ENCODE measurements at places on chromosomes 4 and X.

DNA sequence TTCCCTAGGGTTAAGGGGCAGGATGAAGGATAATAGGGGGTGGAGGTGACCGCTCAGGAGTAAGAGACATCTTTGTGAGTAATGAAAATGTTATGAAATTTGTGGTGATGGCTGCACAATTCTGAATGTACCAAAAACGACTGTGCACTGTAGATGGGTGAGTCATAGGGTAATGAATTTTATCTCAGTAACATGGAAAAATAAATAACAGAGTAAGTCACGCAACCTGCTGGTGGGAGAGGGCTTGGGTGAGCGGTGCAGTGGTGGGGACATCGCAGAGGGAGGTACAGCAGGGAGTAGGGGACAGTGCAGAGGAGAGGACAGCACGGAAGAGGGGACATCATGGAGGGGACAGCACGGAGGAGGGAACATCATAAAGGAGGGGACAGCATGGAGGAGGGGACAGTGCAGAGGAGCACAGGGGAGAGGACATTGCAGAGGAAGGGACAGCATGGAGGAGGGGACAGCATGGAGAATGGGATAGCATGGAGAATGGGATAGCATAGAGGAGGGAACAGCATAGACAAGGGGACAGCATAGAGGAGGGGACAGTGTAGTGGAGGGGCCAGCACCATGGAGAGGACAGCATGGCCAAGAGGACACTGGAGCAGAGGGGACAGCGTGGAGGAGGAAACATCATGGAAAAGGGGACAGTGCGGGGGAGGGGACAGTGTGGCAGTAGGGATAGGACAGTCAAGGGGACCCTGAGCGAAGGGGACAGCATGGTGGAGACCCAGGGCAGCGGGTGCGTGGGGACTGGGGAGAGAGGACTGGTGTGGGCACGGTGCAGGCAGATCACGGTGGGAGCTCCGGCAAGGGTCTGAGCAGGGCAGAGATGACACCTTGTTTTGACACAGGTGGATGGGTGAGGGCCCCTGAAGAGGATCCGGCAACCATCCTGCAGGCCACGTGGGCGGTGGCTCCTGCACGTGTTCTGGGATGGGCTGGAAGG is 68.5 kb upstream of the MXD4 start:
- DNase-seq, result no peak

GRCh38 chrX:148448686-148449085 is 51.7 kb upstream of the AFF2 start:
- DNase-seq, result no peak

GRCh38 chr4:76836860-76837562 is 60.9 kb downstream of the SOWAHB start:
- DNase-seq, result no peak

DNA sequence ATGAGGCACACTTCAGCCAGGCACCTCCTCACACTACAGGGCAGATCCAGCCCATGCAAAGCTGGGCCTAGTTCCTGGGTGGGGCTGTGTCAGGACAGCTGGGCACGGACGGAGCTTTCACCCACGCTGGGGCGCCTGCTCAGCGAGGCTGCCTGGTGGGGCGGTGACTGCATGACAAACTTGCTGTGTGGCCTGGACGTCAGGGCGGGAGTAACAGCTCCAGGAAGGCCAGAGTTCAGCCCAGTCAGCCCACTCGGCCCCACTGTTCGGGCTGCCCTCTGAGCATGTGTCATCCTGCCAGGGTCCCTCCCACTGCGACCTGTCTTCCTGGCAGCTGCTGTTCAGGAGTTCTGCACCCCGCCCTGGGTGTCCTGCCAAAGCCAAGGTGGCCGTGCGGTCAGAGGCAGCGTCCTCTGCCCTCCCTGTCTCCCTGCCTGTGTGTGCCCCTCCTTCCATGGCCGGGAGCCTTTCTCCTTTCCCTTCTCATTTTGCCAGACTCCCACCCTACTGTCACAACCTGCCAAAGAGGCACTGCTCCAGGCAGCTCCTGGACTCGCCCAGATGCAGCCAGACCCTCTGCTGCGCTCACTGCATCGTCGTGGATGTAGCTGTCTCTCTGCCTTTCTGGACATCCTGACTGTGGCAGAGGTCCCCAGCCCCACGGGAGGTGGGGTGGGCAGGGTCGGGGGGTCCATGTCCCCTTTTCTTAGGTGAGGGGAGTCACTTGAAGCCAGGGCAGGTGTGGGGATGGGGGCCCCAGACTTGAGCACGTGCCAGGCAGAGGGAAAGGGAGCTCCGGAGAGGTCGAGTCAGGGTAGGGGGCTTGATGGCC is 33.0 kb upstream of the KIAA0232 start:
- no peak for DNase-seq

GRCh38 chrX:153445856-153446635 is at the start of gene TREX2:
TSS of gene TREX2 (minus strand) at chrX:153446056. CDS start at chrX:153445430, 626 bp downstream.
- DNase-seq, result no peak

DNA sequence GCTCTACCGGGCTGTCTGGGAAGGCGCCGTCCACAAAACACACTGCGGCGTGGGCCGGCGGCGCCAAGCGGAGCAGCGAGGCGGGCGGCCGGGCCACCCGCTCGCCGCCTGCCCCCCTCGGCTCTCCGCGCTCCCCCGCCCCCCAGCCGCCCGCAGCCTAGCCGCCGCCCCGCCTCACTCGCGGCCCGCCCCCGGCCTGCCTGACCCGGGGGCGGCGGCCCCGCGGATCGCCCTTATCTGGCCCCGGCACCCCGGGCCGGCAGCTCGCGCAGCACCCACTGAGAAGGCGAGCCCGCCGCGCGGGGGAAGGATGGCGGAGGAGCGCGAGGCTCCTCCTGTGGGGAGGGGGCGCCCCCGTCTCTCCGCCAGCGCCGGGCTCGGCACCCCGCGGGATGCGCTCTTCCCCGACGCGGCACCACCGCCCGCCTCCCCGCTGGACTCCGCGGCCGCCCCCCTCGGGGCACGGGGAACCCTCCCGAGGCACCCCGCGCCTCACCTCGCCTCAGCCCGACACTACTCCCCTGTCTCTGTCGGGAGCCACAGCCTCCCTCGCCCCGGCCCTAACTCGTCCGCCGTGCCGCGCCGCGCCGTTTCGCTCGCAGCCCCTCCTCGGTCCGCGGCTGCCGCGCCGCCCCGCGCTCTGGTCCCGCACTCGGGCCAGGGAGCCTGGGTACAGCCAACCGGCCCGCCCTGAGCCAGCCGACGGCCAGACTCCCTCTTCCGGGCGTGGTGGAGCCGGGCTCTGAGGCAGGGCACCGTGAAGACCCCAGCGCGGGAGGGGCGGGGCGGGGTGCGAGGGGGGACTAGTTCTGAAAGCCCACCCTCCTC is 566 bp downstream of the ATP11C start:
- peak; percentile 56 for DNase-seq

- DNase-seq, result no peak
Observed at GRCh38 chr4:186936496-186937375, 213.1 kb upstream of the FAT1 start.

- no peak for DNase-seq
Observed at GRCh38 chr4:107866726-107867125, 42.0 kb downstream of the SGMS2 start.

DNA sequence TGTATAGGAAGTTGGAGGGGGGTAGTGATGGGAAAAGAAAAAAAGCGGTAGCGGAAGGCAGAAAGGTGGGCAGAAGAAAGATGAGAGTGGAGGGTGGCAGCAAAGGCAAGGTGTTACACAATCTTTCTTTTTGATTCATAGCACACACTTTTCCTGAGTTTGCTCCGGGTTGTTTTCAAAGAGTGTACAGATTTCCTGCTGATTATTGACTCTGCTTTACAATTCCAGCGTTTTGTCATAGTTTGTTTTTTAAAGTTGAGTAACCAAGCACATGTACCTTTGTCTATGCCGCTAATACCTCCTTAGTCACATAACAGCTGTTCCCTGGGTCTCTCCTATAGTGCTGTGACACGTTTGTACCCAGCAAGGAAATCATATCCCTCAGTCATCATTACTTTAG is 50.3 kb downstream of the AGA start:
- DNase-seq, result no peak

GRCh38 chr4:122997463-122998101 is 75.2 kb upstream of the NUDT6 start:
- DNase-seq, result no peak

- peak; percentile 88 for DNase-seq
Observed at GRCh38 chr4:151408630-151409469, at the start of gene FHIP1A. TSS of gene FHIP1A (plus strand) at chr4:151409176. CDS start at chr4:151566260, 157,084 bp downstream.

DNA sequence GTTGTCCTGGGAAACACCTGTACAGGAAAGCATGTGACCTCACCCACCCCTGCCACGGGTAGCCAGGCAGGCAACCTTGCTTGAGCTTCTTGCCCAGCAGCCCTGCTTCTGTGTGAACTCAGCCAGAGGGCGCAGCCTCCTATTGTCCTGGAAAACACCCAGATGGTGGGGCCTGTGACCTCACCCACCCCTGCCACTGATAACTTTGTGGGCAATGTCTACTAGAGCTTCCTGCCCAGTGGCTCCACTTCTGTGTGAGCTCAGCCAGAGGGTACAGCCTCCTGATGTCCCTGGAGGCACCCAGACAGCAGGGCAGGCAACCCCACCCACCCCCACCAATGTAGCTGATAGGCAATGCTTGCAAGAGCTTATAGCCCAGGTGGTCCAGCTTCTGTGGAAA is 146.3 kb downstream of the DTHD1 start:
- DNase-seq, result no peak

DNA sequence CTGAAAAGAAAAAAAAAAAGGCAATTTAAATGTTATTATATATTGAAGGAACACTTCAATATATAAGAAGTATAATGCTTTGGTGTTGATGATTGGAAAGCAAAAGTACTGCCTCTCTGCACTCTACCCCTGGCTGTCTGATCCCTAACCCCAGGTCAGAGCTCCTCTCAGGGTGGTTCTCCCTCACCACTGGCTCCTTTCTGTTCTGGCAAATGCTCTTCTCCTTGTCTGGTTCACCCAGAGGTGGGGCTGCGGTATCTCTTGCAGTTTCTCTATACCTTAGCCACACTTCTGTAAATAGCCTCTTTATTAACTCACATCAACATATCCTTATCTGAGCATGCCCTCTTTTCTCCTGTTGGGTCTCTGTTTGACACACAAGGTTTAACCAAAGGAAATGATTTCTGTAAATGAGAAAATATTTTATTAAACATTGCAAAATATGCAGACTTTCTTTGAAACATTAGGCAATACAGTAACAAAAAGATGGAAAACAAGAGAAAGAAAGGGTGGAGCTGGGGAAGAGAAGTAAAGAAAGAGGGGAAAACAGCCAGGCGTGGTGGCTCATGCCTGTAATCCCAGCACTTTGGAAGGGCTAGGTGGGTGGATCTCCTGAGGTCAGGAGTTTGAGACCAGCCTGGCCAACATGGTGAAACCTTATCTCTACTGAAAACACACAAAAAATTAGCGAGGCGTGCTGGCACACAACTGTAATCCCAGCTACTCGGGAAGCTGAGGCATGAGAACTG is 45.7 kb downstream of the ING2 start:
- no peak for DNase-seq

DNA sequence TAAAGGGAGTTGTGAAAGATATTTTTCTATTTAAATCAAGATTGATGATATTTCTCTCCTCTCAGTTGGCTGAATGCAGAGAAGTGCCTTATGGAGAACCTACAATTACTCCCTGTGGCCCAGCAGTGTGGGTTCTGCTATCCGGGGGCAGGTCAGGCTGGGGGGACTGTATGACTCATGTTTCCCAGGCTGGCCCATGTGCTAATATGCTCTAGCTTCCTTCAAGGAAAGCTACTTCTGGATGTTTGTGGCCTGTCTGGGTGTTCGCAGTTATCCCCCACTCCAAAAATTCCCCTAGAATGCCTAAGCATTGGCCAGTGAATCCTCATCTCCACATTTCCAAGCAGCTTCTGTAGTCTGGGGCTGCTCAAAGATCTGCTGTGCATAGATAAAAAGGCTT is 58.9 kb upstream of the SPP1 start:
- no peak for DNase-seq

GRCh38 chr4:188287169-188287894 is 148.1 kb downstream of the TRIML1 start:
- no peak for DNase-seq

DNA sequence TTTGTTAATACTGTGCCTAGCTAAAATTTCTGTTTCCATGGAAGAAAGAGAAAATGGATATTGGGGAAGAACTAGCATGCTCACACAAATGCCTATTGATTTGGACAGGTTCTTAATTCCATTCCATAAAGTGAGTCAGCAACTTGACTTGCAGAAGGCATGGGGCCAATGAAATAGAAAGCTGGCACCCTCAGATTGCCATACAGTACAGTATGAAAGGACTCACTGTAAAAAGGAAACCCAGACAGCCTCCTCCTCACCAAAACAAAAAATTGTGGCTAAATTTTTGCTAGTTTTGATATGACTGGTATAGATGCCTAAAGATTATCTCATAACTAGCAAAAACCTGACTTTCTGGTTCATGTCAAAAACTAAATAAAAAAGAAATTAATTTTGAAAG is 11.2 kb upstream of the TAB3 start:
- DNase-seq, result no peak

DNA sequence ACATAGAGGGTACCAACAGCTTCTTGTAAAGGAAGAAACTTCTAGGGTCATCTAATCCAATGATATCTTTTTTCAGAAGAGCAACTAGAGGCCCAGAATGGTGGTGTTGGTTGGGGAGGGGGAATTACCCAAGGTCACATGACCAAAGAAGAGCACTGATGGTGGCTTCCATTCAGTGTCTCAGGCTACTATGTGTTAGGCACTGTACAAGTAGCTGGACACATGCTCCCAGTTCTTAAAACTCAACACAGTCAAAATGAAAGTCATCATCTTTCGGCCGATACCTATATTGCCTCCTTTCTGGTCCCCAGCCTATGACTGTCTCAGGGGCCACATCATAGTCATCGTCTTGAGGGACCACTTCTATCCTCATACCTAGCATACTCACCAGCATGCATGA is 88.1 kb downstream of the ARHGAP6 start:
- no peak for DNase-seq

DNA sequence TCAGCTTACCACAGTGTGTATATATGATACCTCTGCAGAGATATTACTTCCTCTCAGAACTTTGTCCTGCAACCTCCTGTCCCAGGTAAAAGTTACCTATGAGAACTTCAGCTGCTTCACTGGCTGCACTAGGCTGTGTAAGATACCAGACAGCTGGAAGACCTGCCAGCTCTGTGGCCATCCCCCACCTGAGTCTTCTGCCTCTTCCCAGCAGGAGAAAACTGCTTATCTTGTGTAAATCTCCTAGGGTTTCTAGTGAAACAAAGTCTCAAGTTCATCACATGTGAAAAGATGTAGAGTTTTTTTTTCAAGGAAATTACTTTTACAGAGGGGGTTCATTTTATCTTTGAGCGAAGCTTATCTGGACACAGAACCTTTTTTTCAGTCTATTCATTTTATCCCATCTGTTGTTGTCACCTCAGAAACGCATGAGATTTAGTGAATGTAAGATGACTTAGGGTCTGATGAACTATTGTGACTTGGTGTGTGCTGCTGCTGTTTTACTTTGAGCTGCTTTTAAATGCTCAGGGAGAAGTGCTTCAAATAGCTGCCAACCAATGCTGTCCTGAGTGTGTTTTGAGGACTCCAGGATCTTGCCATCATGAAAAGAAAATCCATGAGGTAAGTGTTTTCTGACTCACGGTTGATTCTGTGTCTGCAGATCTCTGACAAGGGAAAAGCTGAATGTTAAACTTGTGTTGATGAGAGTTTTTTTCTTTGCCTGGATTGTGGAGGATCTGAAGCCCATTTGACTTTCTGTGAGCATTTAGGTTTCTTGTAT is 187.8 kb downstream of the FRAS1 start:
- no peak for DNase-seq

All from CD4-positive, alpha-beta T cell treated with Interleukin-17A for 1 hour (primary cell).